ENCODE measurements at places on chromosomes 2 and 18. TPM values are rescaled to one million over a fixed set of nuclear protein-coding genes. Genes with fewer than 3 reads are reported as not detected.
A peak's percentile ranks its signal among the peaks of the same experiment; 100 is the strongest.

DNA sequence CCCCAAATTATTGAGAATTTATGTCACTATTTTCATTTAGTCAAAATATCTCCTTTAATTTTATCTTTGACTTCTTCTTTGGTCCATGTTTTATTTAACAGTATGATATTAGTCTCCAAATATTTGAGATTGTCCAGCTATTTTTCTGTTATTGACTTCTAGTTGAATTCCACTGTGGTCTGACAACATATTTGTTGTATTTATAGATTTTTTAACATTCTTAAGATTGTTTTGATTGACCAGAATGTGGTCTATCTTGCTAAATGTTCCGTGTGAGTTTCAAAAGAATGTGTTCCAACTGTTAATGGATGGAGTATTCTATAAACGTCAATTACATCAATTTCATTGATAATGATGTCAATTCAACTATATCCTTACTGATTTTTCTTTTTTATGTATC, 1452.1 kb downstream of the SUCLG1 start:
- no peak for DNase-seq

GRCh38 chr2:139439100-139439499, 658.9 kb upstream of the NXPH2 start:
- DNase-seq: no peak

DNA sequence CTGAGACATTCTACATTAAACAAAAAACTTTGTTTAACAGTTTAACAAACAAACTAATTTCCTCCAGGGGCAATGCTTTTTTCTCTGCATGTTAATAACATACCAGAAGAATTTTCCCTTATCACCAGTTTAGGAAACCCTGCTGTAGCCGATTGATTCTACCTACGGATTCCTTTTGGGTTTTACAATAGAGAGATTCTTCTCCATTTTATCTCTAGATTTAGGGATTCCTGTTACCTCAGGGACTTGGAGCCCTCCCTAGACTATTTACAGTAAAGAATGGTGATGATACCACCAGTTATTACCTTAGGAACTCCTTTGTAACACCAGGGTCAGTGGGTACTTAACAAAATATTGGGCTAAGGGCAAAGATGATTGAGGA, 5.3 kb upstream of the ERICH2 start:
- no peak for DNase-seq

DNA sequence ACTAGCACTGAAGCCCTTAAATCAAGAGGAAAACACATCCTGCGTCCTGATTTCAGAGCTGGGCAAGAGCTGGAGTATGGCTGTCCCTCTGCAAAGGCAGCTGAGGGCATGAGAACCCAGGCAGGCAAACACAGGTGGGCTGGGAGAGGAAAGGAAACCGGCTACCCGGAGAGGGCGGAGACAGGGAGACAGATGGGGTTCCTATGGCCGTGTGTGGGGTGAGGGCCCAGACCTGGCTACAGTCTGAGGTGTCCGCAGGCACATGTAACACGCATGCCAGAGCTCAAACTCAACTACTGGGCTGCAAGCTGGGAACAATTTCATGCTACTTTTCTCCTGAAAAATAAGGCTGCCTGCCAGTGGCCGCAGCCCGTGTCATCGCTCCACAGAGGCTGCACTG, 2.7 kb downstream of the COPS9 start:
- peak; percentile 20 for DNase-seq

KCNG3 gene
- 1.3 TPM for total RNA-seq

GRCh38 chr2:133573491-133574162, 5.4 kb upstream of the NCKAP5 start:
- DNase-seq: no peak

DNA sequence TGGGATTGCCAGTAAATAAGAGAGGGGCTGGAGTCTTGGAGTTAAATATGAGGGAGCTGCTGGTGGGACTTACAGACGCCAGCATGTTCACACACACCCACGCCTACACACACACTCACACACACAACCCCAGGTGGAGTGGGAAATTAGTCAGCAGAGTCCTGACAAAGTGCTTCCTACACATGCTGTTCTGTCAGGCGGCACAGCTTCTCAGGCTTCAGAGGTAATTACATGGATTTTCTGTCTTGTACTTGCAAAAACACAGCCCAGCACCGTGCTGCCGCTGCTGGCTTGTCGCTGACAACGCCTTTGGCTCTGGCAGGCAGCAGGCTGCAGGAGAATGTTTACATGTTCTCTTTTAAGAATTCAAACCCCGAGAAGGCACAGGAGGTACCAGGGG, 1186.3 kb upstream of the CELF4 start:
- peak; percentile 10 for DNase-seq
